B cell (primary cell): ENCODE measurements at places on chromosomes 5 and 9. TPM values are rescaled to one million over a fixed set of nuclear protein-coding genes. Genes with fewer than 3 reads are reported as not detected.

RAD50 gene
- 31.7 and 32.7 TPM in 2 replicates for total RNA-seq

LPAR1 gene
- total RNA-seq: not detected in 2 replicates

ANKRD31 gene
- 0.10 TPM in 2 replicates for total RNA-seq

TCF7 gene
- 58.8 and 61.1 TPM in 2 replicates for total RNA-seq

TOMM5 gene
- total RNA-seq: 39.7 and 44.4 TPM in 2 replicates

TAF11L10 gene
- total RNA-seq: not detected in 2 replicates

STK32A gene
- not detected in 2 replicates for total RNA-seq

IFNA21 gene
- total RNA-seq: not detected in 2 replicates

PCDHGC3 gene
- total RNA-seq: 1.9 and 2.0 TPM in 2 replicates

LRRC70 gene
- total RNA-seq: 2.2 and 2.3 TPM in 2 replicates

FST gene
- total RNA-seq: not detected in 2 replicates

NADK2 gene
- total RNA-seq: 16.0 and 18.6 TPM in 2 replicates

OTULINL gene
- 0.80 and 0.81 TPM in 2 replicates for total RNA-seq

DNA sequence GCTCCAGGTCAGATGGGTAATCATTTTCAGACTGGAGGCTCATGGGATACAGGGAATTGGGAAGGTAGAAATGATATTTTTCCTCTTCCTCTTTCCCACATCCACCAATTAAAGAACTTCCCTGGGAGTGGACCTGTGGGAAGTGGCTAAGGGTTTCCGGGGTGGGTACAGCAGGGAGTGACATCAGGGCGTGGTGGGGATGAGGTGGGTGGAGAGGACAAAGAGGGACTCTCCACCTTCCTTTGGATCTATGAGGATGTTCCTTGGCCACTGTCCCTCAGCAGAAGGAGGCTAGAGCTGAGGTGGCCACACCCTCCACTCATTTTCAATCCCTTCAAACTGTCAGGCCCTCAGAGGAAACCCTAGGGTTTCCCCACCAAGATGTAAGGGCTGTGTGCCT, 54.7 kb downstream of the IRF1 start:
- DNase-seq: no peak
- no peaks in the 10 kb centered on the region for H3K27me3 ChIP-seq
- H3K36me3 ChIP-seq: no peaks in the 10 kb centered on the region
- H3K27ac ChIP-seq: no peak overlapping the region
- H3K4me3 ChIP-seq: no peak overlapping the region
- H3K4me1 ChIP-seq: peaks cover 39% of the 10 kb centered on the region

- no peaks in the 10 kb centered on the region for H3K4me1 ChIP-seq
- no peak overlapping the region for H3K27ac ChIP-seq
- H3K27me3 ChIP-seq: no peaks in the 10 kb centered on the region
- DNase-seq: no peak
- H3K36me3 ChIP-seq: no peaks in the 10 kb centered on the region
- H3K4me3 ChIP-seq: no peak overlapping the region
Measured at GRCh38 chr5:2695200-2695891, 56.1 kb downstream of the IRX2 start.

GRCh38 chr5:56456002-56456401, 222.9 kb upstream of the ANKRD55 start:
- no peaks in the 10 kb centered on the region for H3K27me3 ChIP-seq
- no peak for DNase-seq
- no peak overlapping the region for H3K27ac ChIP-seq
- no peaks in the 10 kb centered on the region for H3K36me3 ChIP-seq

- no peaks in the 10 kb centered on the region for H3K4me1 ChIP-seq
- no peak overlapping the region for H3K27ac ChIP-seq
- H3K36me3 ChIP-seq: no peaks in the 10 kb centered on the region
- H3K4me3 ChIP-seq: no peak overlapping the region
- DNase-seq: no peak
Measured at GRCh38 chr5:122473138-122473843, 161.3 kb downstream of the SNCAIP start.

GRCh38 chr5:135126688-135127438, 92.8 kb upstream of the PITX1 start:
- peaks cover 6% of the 10 kb centered on the region for H3K27me3 ChIP-seq
- no peak overlapping the region for H3K27ac ChIP-seq
- no peak for DNase-seq
- H3K4me3 ChIP-seq: no peak overlapping the region
- H3K36me3 ChIP-seq: no peaks in the 10 kb centered on the region

GRCh38 chr9:128724744-128725211, 851 bp upstream of the ZDHHC12 start:
- H3K36me3 ChIP-seq: peaks cover 13% of the 10 kb centered on the region
- peaks cover 18% of the 10 kb centered on the region for H3K4me1 ChIP-seq
- no peak for DNase-seq
- H3K27me3 ChIP-seq: no peaks in the 10 kb centered on the region
- peak overlapping the region; percentile 60 for H3K27ac ChIP-seq

GRCh38 chr5:141875795-141876627, 2.2 kb downstream of the PCDH1 start:
- H3K27me3 ChIP-seq: peaks cover 27% of the 10 kb centered on the region
- peaks cover 36% of the 10 kb centered on the region for H3K4me1 ChIP-seq
- no peak overlapping the region for H3K27ac ChIP-seq

GRCh38 chr5:7925961-7926695, 57.2 kb downstream of the MTRR start:
- no peaks in the 10 kb centered on the region for H3K4me1 ChIP-seq
- H3K4me3 ChIP-seq: no peak overlapping the region
- H3K36me3 ChIP-seq: no peaks in the 10 kb centered on the region
- no peak overlapping the region for H3K27ac ChIP-seq

- H3K4me3 ChIP-seq: no peak overlapping the region
- no peak overlapping the region for H3K27ac ChIP-seq
- H3K27me3 ChIP-seq: no peaks in the 10 kb centered on the region
- no peaks in the 10 kb centered on the region for H3K36me3 ChIP-seq
- no peaks in the 10 kb centered on the region for H3K4me1 ChIP-seq
Measured at GRCh38 chr9:70147651-70148050, 104.0 kb downstream of the MAMDC2 start.

DNA sequence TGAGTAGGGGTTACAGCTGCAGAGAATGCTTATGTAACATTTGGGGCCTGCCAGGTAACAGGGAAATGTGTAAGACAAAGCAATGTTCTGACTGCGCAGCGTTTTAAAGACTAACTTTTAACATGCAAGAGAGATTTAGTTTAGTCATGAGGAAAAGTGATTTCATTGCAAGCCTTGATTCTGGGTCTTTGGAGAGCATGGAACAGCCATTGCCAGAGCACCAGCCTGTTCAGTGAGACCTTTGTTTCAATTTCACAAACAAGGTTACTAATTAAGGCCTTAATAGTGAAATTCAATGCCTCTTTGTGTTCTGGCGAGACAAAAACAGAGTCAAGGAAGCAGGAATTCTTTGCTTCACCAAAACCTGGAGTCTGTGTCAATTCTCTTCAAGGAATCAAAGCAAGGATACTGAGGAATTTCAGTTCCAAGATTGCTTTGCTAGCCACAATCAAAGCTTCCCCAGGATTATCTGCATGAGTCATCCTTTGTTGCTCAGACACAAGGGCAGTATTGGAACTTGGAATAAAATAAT, 14.4 kb downstream of the CKMT2 start:
- no peaks in the 10 kb centered on the region for H3K4me1 ChIP-seq
- H3K4me3 ChIP-seq: no peak overlapping the region
- DNase-seq: no peak
- H3K36me3 ChIP-seq: no peaks in the 10 kb centered on the region
- no peak overlapping the region for H3K27ac ChIP-seq

- peak; percentile 6 for DNase-seq
- H3K27ac ChIP-seq: no peak overlapping the region
- H3K4me1 ChIP-seq: peaks cover 54% of the 10 kb centered on the region
- no peaks in the 10 kb centered on the region for H3K27me3 ChIP-seq
- H3K4me3 ChIP-seq: no peak overlapping the region
Measured at GRCh38 chr5:178111925-178112324, 1.4 kb upstream of the N4BP3 start.

DNA sequence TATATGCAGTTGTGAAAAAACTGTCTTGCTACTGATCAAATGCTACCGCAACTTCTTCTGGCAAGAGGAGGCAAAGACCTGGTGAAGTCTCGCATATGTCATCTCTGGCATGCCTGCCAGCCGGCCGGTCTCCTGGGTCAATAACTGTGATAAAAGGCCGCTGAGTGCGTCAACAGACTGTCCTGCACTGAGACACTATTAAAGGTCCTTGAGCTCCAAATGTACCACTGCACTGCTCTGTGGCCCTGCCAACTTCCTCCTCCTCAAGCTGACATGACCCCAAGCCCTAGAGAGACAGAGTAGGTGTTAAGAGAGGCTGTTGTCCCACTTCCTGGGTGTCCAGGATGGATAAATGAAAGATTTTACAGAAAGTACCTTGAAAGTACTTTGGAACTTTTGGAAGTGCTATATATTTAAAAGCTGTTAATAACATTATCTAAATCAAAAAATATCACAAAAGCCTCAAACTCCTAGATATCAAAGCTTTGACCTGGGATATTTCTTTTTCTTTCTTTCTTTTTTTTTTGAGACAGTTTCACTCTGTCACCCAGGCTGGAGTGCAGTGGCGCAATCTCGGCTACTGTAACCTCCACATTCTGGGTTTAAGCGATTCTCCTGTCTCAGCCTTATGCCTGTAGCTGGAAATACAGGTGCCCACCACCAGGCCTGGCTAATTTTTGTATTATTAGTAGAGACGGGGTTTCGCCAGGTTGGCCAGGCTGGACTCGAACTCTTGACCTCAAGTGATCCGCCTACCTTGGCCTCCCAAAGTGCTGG, 31.5 kb downstream of the RAPGEF1 start:
- no peak overlapping the region for H3K4me3 ChIP-seq
- peaks cover 84% of the 10 kb centered on the region for H3K4me1 ChIP-seq
- H3K36me3 ChIP-seq: no peaks in the 10 kb centered on the region
- H3K27me3 ChIP-seq: no peaks in the 10 kb centered on the region

DNA sequence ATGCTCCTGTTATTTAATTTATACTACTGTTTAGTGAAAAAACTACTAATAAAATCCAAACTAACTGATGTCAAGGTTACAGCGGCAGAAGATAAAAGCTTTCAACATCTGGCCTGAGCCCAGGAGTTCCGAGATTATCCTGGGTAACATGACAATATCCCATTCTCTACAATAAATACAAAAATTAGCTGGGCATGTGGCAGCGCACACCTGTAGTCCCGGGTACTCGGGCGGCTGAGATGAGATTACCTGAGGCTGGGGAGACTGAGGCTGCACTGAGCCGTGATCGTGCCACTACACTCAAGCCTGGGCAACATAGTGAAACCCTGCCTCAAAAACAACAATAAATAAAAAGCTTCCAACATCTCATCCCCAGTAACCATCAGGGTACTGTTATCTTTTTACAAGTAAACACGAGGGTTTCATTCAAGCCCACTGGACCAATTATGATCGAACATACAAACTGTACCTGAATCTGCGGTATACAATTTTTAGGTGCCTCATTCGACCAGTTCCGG, 1.3 kb downstream of the RPL37 start:
- H3K27ac ChIP-seq: peak overlapping the region; percentile 91
- peaks cover 25% of the 10 kb centered on the region for H3K36me3 ChIP-seq
- peak overlapping the region; percentile 89 for H3K4me3 ChIP-seq
- no peaks in the 10 kb centered on the region for H3K27me3 ChIP-seq
- peaks cover 23% of the 10 kb centered on the region for H3K4me1 ChIP-seq

- H3K36me3 ChIP-seq: peaks cover 2% of the 10 kb centered on the region
- H3K27me3 ChIP-seq: no peaks in the 10 kb centered on the region
- no peak for DNase-seq
- H3K4me3 ChIP-seq: no peak overlapping the region
- no peaks in the 10 kb centered on the region for H3K4me1 ChIP-seq
Measured at GRCh38 chr5:172093965-172094364, 87.5 kb upstream of the FBXW11 start.

GRCh38 chr9:113154471-113154870, 3.7 kb downstream of the SLC31A2 start:
- no peaks in the 10 kb centered on the region for H3K27me3 ChIP-seq
- no peak for DNase-seq
- no peak overlapping the region for H3K27ac ChIP-seq
- H3K36me3 ChIP-seq: peaks cover 2% of the 10 kb centered on the region
- H3K4me1 ChIP-seq: peaks cover 19% of the 10 kb centered on the region

DNA sequence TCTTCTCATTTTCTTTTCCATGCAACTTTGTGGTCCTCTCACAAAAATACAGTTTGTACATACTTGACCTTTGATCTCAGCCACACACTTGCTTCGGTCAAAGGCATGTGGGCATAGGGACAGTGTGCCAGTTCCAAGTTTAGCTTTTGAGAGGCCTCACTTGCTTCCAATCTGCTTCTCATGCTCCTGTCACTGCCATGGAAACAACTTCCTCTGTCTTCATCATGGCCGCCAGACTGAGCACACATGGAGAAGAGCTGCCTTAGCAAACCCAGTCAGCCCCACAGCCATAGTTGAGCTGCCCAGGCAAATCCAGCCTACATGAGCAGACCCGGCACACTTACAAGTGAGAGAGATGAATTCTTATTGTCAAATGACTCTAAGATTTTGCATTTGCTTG, 138.2 kb upstream of the TUSC1 start:
- H3K4me3 ChIP-seq: no peak overlapping the region
- H3K27me3 ChIP-seq: no peaks in the 10 kb centered on the region
- H3K27ac ChIP-seq: no peak overlapping the region
- no peaks in the 10 kb centered on the region for H3K4me1 ChIP-seq

GRCh38 chr5:165094782-165095181, 1589.4 kb downstream of the MAT2B start:
- H3K4me1 ChIP-seq: no peaks in the 10 kb centered on the region
- H3K4me3 ChIP-seq: no peak overlapping the region
- H3K27ac ChIP-seq: no peak overlapping the region
- no peak for DNase-seq
- H3K36me3 ChIP-seq: no peaks in the 10 kb centered on the region
- no peaks in the 10 kb centered on the region for H3K27me3 ChIP-seq

DNA sequence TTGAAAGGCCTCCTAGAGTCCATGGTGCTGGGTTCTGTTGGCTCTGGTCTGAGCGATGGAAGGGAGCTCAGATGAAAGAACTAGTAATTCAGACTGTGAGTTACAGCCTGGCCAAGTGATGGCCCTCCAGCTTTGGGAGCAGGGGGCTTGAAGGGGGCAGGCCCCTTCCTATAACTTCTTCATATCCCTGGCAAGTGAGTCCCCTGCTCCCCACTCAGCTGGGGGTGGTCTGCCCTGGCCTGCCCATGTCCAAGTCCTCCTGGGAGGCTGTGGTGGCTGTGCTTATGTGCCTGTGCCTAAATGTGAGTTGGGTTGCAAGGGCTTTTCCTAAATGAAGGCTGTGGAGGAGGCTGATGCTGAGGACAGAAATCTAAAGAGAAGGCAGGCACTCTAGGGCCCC, 80.1 kb downstream of the MACROH2A1 start:
- no peaks in the 10 kb centered on the region for H3K27me3 ChIP-seq
- H3K27ac ChIP-seq: no peak overlapping the region
- DNase-seq: no peak
- no peak overlapping the region for H3K4me3 ChIP-seq

- H3K4me1 ChIP-seq: no peaks in the 10 kb centered on the region
- no peaks in the 10 kb centered on the region for H3K27me3 ChIP-seq
- H3K27ac ChIP-seq: no peak overlapping the region
- no peak for DNase-seq
- no peaks in the 10 kb centered on the region for H3K36me3 ChIP-seq
Measured at GRCh38 chr5:172722327-172722815, 48.6 kb downstream of the DUSP1 start.

DNA sequence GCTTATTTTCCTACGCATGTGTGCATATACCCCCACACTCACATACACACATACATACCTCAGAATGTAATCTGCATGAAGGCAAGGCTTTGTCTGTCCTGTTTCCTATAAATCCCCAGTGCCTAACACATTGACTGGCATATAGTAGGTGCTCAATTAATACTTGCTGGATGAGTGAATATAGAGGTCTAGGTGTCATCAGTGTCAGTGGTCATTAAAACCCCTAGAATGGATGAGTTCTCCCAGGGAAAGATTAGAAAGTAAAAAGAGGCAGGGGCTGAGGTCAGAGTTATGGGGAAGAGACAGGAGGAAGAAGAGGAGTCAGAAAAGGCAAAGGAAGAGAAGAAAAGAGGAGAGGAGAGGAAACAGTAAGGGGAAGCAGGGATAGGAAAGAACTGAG, 4.7 kb downstream of the CPLX2 start:
- no peak overlapping the region for H3K27ac ChIP-seq
- H3K4me1 ChIP-seq: peaks cover 18% of the 10 kb centered on the region
- peaks cover 30% of the 10 kb centered on the region for H3K27me3 ChIP-seq
- DNase-seq: no peak
- H3K4me3 ChIP-seq: no peak overlapping the region
- no peaks in the 10 kb centered on the region for H3K36me3 ChIP-seq
